GM20000 (cell line): ENCODE measurements at places on chromosomes 11 and 22.

GRCh38 chr22:39777716-39778454, 115.7 kb downstream of the ENTHD1 start:
- DNase-seq: no peak

- no peak for DNase-seq
Observed at GRCh38 chr11:128222245-128222884, 365.0 kb downstream of the ETS1 start.

DNA sequence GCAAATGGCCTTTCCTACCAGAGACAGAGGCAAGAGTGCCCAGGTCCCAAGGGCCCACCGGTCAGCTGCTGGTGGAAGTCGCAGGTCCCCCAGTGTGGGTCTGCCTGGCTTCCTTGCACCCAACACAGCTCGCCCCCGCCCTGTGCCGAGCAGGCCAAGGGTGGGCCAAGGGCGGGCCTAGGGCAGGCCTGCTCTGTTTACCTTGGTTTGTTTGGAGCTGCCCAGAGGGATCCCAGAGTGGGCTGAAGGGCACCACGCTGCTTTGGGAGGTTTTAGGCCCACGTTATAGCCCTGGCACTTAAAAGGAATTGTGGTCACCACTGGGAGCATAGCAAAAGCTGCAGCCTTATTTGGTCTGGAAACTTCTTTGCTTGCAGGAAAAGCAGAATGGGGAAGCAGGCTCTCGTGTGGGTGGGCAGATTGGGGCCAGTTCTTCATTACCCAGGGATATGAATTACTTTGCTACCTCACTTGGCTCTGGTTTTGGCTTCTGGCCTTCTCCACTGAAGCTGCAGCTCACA, 38.0 kb downstream of the MRGPRD start:
- no peak for DNase-seq

DNA sequence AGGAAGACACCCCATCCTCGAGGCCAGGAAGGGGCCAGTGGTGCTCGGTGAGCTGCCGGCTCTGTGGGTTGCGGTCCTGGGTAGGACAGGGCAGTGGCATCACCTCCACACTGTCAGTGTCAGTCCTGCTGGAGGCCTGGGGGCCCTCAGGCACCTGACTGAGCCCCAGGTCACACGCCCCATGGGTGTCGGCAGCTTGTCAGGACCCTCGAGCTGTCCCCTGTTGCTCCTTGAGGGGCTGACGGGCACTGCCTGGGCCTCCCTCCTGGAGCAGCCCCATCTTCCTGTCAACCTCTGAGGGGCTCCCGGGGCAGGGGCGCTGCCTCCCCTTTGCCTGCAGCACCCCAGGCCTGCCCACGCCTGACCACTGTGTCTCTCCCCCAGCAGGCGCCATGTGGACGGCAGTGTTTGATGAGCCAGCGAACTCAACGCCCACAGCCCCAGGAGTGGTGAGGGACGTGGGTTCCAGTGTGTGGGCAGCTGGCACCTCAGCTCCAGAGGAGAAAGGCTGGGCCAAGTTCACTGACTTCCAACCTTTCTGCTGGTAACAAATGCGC, 35.4 kb downstream of the SBF1 start:
- DNase-seq: peak; percentile 37

DNA sequence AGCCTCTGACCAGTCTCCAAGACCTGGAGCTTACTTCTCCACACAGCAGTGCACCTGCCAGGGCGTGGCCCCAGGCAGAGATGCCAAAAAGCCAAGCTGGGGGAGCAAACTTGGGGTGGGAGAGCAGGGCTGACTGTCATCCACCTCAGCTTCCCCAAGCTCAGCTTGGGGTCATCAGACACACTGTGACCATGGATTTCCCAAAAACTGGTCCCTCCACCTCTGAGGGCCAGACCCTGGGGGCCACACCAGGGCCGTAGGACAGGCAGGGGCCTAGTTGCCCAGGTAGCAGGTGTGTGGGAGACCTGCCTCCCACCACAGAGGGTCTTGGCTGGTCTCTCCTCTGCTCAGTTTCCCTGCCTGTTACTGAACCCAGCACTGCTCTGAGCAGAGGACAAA, 30.6 kb downstream of the ARVCF start:
- no peak for DNase-seq

GRCh38 chr22:20956258-20957101, 10.6 kb upstream of the AIFM3 start:
- no peak for DNase-seq

DNA sequence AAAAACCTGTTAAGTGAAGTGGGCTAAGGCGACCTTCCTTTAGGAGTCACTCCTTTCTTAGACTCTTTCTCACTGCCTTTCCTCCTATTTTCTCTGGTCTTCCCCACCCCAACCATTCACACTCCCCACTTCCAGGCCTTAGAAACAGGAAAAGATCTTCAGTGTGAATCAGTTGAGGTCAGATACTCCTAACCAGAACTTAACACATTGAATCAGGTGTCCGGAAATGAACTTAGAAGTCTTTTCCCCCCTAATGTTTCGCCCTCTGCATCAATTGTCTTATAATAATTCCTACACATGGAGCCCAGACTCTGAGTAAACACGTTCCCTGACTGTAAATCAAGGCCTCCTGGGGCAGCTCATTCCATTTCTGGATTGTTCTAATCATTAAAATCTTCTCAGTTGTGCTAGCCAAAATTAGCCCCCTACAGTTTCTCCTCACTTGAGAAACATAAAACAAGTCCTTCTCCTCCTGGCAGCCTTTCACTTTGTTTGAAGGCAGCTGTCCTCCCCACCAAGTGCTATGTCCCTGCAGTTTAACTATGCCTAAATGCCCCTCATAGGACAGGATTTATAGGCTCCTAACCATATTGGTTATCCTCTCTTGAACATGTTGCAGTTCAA, 32.7 kb upstream of the USP47 start:
- DNase-seq: no peak

DNA sequence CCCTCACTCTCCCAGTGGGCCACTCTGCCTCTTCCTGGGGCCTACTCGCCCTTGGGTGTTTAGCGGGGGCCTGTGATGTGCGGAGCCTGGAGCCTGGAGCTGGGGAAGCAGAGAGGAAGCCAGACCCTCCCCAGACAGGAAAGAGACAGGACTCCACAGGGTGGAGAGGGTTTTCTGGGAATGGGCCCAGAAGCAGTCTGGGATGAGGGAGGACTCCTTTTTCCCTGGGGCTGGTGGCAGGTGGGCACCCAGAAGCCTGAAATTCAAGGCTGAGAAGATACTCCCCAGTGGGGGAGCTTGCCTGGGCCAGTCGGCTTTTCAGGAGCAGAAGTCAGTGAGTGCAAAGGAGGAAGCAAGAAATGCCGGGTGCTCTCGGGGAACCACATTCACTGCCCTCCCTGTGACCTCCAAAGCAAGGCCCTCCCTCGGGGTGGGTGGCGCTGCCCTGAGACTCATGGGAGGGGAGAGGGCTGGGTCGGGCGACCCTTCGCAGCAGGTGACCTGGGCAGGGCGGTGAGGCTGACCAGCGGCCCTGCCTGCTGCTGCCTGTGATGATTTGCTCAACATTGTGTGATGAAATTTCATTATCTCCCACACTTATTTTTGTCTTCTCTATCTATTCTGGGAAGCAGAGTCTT, 1377.4 kb downstream of the BRD1 start:
- no peak for DNase-seq

DNA sequence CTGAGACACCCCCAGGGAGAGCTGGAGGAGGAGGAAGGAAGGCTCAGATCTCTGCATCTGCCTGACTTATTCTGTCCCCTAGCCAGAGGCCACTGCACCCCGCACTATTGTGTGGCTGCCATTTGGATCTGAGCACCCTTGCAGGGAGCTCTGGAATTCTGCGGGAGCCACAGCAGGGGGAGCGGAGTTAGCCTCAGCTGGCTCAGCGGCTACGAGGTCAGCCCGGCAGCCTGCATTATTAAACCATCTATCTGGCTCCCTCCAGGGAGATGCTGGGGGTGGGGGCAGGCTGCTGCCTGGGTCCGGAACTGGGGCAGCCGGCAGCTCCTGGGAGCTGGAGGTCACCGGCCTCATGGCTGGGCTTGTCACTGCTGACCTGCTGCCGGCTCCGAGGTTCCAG, 6.5 kb upstream of the ELFN2 start:
- no peak for DNase-seq

- DNase-seq: no peak
Observed at GRCh38 chr11:18367431-18367830, 26.9 kb upstream of the LDHA start.

- DNase-seq: no peak
Observed at GRCh38 chr11:69253028-69253427, 40.9 kb upstream of the MYEOV start.
